ENCODE measurements at places on chromosomes 1 and 21.

DNA sequence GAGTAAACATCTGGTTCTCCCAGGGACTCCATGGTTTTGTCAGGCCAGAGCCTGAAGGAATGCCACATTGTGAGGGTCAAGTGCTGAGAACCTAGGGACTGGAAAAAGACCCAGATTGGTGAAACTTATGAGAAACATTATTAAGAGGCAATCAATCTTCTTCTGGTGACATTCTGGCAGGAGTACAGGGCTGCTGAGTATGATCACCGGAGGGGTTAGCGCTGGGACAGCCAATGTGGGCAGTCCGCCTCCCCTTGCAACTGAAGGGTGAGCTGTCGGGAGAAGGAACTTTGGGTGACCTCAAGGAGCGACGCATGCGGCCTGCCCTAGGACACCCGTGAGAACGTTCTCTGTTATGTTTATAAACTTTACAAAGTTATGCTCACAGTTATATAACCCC is 429.0 kb downstream of the LMO4 start:
- no peak for DNase-seq

GRCh38 chr21:37072274-37072987 is 440 bp downstream of the PIGP start:
- peak; percentile 77 for DNase-seq

- no peak for DNase-seq
Observed at GRCh38 chr1:206658264-206658980, 23.1 kb downstream of the DYRK3 start.

DNA sequence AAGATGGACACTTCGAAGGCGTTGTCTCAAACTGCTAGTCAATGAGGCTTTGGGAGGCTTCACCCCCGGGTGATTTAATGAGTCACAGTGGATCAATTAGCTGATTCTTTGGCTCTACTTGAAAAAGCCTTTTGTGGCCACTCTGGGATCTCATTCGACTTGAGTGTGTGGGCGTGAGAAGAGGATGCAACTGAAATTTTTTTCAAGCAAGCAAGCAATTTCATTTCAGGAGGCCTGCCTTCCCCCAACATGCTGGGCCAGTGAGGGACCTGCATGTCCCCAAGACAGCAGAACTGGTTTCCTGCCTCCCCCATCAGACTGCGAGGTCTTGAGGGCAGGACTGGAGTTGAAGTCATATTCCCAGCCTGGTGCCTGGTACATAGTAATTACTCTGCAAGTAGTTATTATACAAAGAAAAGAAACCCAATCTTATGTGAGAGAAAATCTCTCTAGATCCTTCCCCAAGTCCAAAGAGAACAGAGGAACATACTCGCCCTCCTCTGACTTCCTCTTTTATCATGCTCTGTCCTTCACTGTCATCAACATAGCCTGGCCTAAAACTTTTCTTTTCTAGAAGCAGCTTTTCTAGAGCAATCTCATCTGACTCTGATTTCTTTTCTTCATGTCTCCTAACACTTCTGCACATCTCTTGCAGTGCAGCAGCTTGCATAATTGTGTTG is 22.7 kb downstream of the SYT6 start:
- DNase-seq, result no peak

GRCh38 chr1:157279138-157279801 is 141.1 kb upstream of the ETV3 start:
- no peak for DNase-seq

DNA sequence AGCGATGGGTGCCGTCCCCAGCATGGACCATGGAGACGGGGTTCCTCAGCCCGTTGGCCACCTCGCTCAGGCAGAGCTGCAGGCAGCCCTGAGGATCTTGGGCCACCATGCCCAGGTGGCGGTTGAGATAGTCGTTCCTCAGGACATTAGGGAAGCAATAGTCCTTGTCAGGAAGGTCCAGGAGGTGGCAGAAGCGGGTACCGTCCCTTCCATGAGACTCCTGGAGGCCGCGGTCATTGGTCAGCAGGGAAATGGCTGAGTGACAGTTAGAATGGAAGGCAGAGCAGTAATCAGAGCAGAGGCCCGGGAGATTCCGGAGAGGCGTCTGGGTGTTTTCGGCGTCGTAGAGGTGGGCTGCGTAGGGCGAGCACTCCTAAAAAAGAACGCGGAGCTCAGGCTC is 4.1 kb downstream of the HHIPL2 start:
- DNase-seq, result no peak

DNA sequence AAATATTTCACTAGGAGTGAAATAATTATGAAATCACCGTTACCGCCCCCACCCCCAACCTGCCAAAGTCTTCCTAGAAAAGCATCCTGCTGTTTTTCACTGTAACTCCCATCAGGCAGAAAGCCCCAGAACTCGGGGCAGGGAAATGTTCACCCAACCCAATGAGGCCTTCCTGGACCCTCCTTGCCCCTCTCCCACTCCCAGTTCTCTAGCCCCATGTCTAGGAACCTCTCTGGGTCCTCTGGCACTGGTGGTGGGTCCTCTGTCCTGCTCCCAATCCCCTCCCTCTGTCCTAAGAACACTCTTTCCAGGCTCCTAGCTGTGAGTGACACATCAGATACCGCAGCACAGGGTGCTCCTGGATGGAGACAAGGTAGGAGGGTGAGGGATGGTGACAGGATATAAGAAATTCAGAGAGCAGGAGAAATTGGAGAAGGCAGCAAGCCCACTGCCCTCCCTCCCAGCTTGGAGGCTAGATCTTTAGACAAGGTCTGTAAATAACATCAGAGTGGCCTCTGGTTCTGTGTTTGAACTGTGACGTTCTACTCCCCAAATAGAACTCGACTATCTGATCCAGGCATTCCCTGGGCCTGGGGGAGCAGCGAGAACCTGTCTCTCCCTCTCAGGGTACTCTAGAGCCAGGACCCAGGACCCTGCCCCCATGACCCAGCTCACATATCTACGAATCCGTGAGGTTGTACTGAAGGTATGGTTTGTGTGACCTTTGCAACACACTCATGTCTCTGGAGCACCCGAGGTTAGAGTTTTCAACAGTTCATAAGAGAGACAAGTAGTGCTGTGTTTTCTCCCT is 23.3 kb upstream of the BTG2 start:
- no peak for DNase-seq

DNA sequence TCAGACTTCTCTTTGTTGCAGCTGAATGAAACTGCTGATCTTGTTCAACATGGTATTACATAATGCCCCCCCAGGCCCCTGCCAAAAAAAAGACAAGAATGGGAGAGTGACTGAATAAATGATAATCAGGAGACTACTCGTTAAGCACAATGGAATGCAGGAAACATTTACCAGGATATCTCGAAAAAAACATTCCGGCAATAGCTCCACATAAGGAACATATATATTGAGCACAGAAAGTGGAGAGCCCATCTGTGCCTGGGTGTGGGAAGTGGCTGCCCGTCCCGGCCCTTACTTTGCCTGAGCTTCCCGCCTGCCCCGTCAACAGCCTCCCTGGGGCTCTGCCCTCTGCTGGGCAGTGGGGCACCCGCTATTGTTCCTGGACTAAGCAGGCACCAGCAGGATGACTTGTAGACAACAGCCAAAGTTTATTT is 13.3 kb downstream of the TRIM11 start:
- DNase-seq, result no peak

DNA sequence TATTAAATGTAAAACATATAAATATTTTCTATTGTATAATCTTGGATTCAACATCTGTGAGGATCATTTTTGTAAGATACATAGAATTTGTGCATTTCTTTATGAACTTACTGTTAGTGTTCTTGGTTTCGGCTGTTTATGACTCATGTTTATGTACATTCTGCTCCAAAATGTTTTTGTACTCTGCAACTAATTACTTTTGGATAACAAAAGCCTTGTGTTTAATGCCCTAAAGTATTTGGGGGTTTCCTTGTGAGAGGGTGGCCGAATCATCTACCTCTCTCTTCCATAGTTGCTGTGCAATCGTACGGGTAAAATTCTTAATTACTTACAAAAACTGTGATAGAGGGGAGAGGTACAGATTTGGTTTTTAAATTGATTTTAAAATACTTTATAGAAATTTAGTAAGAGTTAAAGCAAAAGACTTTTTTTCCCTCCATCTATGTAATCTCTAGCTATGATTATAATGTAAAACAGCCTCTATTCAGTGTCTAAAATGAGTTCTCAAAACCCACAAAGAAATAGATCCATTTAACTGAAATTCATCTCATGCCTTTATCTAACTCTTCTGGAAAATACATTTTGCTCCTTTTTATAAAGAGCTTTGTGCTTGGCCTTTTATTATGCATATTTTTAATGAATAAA is 38.7 kb upstream of the LRRC8C start:
- no peak for DNase-seq

DNA sequence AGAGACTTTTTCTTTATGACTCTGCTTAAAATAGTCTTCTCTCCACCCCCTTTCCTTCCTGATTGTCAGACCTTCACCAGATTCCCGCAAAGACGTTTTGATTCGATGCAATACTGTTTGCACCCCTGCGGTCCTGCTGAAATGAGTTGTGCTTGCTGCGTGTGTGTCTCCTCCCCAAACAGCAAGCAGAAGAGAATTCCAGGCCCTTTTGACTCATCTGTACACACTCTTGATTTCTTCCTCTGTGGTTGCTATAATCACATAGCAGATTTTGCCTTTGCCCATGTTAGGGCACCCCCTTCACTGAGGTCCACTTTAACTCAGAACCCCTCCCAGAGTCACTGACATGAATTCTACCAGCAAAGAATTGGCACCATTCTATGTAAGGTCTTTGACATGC is 136.5 kb downstream of the ZZZ3 start:
- DNase-seq, result no peak

Data from NCI-H524 treated with DMSO at 0.1 percent for 48 hours (cell line).